Pons (tissue), 1 donor: ENCODE measurements at places on chromosomes 6 and 20.

GRCh38 chr20:2820896-2821869 lies 5.0 kb downstream of the TMEM239 start:
- DNase-seq: no peak

- no peak for DNase-seq
These were observed 139.6 kb upstream of the INSM1 start for GRCh38 chr20:20228351-20228750.

DNA sequence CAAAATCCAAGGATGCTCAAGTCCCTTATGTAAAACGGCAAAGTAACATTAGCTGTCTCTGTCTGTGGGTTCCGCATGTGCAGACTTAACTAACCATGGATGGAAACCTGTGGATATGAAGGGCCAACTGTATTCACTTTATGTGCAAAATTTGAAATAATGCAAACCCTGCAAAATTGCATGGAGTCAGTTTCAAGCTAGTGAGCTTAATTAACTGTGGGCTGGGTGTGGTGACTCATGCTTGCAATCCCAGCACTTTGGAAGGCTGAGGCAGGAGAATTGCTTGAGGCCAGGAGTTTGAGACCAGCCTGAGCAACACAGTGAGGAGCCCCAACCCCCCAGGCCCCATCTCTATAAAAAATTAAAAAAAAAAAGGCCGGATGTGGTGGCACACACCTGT lies 81.4 kb downstream of the ANKS1A start:
- no peak for DNase-seq

- no peak for DNase-seq
These were observed 95.2 kb downstream of the ANKRD60 start for GRCh38 chr20:58133020-58133808.

DNA sequence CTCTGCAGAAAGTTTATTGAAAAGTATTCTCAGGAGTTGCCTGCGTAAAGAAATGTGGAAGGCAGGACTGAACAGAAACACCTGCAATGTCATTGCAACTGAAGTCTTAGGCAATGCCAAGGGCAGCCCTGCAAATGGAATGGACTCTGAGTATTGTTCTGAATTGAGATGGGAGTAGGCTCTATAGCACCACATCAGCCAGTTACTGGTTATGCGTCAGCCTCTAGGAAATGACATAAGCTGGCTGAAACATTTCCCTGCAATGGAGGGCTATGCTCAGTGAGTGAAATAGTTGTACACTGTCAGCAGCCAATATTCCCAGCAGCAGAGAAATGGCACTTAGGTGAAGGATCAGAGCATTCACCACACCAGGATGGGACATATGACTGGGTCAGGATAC lies 13.8 kb upstream of the GJE1 start:
- no peak for DNase-seq

GRCh38 chr6:44012078-44012493 lies 115.2 kb downstream of the MRPL14 start:
- DNase-seq: no peak

- DNase-seq: no peak
These were observed 250.7 kb upstream of the NOX3 start for GRCh38 chr6:155706341-155706740.

DNA sequence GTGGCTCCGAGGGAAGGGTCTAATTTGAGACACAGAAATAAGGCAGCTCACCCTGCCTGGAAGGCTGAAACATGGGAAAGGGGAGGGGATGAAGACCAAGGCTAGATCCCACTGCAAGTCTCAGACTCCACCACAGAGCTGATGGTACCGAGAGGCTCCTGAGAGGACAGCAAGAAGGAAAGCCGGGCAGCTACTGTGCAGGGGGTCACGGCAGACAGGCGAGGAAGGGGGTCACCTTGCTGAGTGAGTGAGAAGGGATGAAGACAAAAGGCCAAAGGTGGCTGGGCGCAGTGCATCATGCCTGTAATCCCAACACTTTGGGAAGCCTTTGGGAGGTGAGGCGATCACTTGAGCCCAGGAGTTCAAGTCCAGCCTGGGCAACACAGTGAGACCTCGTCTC lies 100.7 kb downstream of the ATP9A start:
- DNase-seq: no peak

GRCh38 chr6:147126618-147127022 lies 77.6 kb upstream of the STXBP5 start:
- no peak for DNase-seq

DNA sequence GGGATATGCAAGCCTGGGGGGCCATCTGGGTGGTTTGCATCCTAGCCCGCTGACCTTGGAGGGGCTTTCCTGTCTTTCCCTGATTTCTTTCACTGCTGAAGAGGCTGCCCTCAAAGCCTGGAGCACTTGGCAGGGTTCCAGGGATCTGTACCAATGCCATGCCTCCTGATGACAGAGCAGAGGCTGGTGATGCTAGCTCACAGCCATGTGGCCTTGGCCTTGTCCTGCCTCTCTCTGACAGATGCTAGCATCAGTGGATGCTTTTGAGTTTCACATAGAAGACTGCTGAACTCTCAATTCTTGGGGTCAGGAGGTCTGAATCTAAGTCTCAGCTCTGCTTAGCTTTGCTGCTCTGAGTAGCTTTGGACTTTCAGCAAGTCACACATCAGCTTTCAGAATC lies 21.9 kb upstream of the RREB1 start:
- peak; percentile 35 for DNase-seq

DNA sequence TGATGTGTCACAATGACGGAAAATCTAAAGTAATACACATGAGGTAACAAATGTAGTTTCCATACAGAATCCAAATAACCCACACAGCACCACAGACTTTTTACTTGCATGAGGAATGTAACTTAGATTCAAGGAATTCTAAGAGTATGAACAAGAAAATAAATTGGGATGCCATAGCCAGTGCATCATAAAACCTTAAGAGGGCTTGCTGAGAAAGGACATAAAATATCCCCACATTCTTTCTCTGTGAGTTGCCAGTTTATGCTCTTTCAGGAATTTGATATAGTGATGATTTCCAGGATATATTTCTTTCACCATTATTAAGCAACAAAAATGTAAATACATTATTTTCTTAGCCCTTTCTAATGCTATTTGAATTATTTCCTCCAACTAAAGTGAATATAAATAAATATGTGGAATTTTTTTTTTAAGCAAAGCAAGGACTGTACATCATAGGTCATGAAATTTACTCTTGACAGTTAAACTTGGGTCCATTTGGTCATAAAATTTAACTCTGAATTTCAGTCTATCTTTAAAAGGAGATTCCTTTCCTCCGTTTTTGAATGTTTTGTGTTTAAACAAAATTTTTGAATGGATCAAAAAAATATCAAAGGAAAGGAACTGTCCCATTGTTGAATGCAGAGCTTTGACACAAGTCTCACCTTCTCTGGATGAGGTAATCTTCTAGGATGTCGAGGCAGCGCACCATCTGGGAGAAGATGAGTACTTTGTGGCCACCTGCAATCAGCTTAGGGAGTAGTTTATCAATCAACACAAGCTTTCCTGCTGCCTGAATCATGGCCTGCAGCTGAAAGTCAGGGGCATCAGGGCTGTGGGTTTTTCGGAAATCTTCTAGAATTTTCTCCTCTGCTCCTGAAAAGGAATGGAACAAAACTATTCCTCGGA lies 116.3 kb upstream of the EMILIN3 start:
- no peak for DNase-seq

DNA sequence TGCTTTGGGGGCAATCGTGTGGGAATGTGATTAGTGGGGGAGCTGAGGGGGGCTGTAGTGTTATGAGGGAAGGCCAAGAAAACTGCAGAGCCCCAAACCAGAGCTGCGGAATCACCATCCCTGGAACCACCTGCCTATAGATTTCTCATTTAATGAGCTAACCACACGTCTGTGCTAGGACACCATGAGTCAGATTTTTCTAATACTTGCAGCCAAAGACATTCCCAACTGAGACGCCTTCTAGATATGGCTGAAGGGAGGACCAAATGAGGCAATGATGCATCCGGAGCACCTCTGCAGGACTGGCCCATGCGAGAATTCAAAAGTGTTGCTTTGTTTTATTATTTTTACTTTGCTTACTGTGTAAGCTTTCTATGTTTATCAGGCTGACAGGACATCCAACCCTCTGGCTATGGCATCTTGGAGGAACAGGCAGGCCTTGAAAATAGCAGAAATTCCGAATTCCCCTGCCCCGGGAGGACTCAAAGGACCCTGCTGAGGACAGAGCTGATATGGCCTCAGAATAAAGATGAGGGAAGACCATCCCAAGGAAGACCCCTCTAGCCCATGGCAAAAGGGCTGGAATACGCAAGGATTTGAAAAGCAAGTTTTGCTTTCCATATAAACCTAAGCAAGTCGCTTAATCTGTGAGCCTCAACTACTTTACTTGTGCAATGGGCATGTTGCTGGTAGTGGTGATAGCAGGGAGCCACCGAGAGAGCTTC lies 3.1 kb upstream of the PTGIS start:
- DNase-seq: no peak

- DNase-seq: no peak
These were observed 585.6 kb downstream of the UTRN start for GRCh38 chr6:144870782-144871181.

GRCh38 chr6:158793432-158793831 lies 25.7 kb downstream of the EZR start:
- DNase-seq: no peak

DNA sequence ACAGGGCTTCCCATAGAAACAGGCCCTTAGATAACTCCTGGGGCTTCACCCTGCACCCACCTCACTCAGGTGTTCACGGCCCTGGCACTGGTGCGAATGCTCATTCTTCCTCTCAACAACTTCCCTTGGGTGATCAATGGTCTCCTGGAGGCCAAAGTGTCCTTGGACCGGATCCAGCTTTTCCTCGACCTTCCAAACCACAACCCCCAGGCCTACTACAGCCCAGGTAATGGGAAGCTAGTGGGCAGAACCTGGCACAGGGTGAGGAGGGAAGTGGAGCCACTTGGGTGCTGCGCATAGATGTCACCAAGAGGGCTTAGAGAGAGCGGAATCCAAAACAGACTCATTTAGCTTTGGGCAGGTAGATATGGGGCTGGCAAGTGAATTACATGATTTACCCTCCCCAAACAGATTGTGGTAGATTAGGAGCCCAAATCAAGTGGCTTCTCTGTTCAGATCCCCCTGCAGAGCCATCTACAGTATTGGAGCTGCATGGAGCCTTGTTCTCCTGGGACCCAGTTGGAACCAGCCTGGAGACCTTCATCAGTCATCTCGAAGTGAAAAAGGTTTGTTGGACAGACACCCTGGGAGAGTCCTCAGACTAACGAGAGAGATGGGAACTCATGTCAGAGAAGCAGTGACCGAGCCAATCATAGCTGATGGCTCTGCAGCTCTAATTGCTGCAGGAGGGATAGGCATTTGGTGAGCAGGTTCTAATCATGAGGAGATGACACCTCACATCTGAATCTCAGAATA lies 8.5 kb downstream of the ABCC10 start:
- no peak for DNase-seq

DNA sequence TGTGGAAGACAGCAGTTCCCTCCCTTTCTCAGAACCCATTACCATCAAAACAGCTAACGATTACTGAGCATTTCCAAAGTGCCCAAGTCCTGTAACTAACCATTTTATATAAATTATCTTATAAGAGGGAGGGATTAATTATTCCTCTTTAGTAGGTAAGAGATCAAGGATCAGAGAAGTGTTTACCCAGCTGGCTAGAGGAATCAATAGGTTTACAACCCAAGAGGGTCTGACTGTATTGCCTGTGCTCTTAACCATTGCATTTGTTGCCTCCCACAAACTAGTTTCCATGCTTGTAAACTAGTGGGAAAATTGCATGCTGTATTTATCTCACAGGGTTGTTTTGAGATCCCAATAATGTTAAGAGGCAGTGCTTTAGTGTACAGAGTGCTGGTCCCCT lies 3.7 kb upstream of the DBNDD2 start:
- DNase-seq: no peak

- DNase-seq: no peak
These were observed 130.0 kb upstream of the BMP5 start for GRCh38 chr6:56005426-56005825.

DNA sequence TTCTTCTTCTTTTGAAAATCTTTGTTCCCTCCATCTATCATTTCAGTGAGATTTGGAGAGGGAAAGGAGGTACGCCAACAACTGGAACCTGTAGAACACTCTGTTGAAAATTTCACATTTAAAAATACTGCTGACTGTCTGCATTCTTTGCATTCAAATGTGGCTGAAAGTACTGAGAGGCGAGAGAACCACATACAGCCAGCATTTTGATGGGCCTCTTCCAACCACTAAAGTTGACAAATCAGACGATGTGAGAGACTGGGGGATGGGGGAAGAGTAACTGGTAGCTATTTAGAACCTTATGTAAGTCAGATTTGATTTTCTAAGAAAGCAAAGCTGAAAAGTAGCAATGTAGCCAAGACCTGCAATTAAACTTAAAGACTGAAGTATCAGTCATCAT lies 77.5 kb downstream of the FKBP5 start:
- DNase-seq: no peak

DNA sequence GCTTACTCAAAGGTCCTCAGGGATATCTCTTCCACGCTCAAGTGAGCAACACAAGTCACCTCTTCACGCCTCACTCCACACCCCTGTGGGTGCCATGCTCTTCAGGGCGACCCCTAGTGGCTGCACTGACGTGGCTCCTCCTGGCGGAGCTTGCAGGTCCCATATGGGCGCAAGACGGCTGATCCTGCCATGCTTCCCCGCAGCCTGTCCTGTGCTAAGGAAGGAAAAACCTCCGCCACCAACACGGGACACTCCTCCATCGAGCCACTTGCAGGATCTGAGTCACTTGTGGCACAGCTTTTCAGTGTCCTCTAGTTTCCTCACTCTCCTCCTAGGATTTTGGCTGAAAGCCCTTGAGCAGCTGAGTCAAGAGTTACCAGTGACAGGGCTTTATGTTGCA lies 90.7 kb downstream of the KHDC1L start:
- peak; percentile 15 for DNase-seq

- no peak for DNase-seq
These were observed 3.6 kb downstream of the GRM4 start for GRCh38 chr6:34142061-34142998.

DNA sequence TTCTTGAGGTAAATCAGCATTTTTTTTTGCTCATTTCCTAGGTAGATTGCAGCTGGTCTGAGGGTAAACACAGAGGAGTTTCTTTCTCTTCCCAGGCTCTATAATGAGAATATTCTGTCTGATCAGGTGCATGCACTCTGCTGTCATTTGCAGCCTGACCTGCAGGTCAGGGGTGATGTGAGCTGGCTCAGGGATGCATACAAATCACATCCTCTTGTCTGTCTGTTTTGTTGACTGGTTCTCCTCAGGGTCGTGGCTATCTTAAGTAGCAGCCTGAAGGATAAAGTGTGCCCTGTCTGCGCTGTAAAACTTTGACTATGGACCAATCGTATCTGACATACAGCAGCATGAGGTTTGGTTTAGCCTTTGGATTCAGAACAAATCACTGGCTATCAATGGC lies 183.4 kb upstream of the POU3F2 start:
- DNase-seq: no peak

GRCh38 chr6:129314575-129314974 lies 395.4 kb downstream of the ARHGAP18 start:
- peak; percentile 4 for DNase-seq

- no peak for DNase-seq
These were observed 644 bp downstream of the OARD1 start for GRCh38 chr6:41071501-41071922.
